ENCODE measurements at places on chromosomes 2 and 18. TPM values are rescaled to one million over a fixed set of nuclear protein-coding genes. Genes with fewer than 3 reads are reported as not detected.

- no peak overlapping the region for H3K4me3 ChIP-seq
- no peaks in the 10 kb centered on the region for H3K27me3 ChIP-seq
- no peak for DNase-seq
- no peak overlapping the region for H3K27ac ChIP-seq
- H3K4me1 ChIP-seq: no peaks in the 10 kb centered on the region
These were observed 116.9 kb downstream of the C1D start for GRCh38 chr2:67945940-67946339.

DNA sequence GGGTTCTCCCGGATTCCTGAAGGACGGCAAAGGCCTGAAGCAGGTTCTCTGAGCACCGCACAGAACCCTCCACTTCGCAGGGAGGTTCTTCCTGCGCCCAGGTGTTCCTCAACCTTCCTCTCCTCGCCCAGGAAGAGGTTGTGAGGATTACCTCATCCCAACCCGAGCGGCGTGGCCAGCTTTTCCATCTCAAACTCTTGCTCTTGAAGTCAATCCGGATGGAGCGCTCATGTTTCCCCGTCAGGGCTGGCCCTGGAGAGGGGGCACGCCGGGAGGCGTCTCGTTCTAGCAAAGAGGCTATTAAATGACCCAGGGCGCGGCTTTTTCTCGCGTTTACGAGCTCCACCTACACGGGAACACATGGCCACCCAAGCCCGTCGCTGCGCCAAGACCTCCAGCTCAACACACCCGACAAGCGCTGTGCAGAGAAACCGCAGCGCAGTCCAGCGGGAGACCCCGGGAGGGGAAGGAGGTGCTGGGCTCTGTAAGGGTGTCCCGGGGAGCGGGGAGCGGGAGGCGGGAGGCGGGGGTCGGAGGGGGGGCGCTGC lies 540 bp upstream of the RAB10 start:
- peaks cover 13% of the 10 kb centered on the region for H3K36me3 ChIP-seq
- peaks cover 36% of the 10 kb centered on the region for H3K4me1 ChIP-seq
- H3K27me3 ChIP-seq: no peaks in the 10 kb centered on the region
- peak overlapping the region; percentile 96 for H3K27ac ChIP-seq
- peak overlapping the region; percentile 82 for H3K4me3 ChIP-seq

DNA sequence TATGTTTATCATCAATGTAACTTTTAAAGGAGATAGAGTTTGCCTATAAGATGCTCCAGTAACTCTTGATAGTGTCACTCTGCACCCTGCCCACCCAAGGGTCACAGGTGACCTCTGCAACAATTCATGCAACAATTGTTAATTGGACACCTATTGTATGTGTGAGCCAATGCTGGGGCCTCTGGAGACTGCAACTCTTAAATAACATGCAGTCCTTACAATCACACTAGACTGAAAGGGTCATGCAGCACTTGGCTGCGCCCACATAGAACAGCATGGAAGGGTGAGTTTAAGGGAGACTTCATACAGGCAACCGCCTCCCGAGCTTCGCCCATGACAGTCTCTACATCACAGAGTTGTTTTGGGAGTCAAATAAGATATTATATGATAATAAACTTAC lies 137.1 kb upstream of the TWIST2 start:
- H3K36me3 ChIP-seq: no peaks in the 10 kb centered on the region
- H3K4me1 ChIP-seq: no peaks in the 10 kb centered on the region
- H3K27me3 ChIP-seq: no peaks in the 10 kb centered on the region
- H3K27ac ChIP-seq: no peak overlapping the region

DNA sequence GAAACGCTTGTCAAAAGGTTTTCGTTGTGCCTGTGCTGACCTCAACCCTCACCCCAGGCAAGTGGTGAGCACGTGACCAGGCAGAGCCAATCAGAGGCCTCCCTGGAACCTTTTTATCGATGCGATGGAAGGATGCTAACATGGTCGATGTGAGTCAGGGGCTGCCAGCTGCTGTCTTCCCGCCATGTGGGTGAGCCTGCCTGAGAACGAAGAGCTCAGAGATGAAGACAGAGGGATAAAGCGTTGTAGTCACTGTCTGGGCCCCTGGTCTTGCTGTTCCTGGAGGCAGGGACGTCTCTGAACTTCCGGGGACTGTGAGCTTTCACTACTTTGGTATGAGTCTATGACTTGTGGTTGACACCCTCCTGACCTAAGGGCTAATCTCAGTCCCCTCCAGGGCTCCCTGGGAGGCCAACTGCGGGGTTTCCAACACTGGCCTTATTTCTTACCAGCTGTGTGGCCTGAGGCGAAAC lies 18.6 kb downstream of the DNMT3A start:
- no peaks in the 10 kb centered on the region for H3K27me3 ChIP-seq
- H3K4me3 ChIP-seq: peak overlapping the region; percentile 50
- H3K4me1 ChIP-seq: no peaks in the 10 kb centered on the region

DNA sequence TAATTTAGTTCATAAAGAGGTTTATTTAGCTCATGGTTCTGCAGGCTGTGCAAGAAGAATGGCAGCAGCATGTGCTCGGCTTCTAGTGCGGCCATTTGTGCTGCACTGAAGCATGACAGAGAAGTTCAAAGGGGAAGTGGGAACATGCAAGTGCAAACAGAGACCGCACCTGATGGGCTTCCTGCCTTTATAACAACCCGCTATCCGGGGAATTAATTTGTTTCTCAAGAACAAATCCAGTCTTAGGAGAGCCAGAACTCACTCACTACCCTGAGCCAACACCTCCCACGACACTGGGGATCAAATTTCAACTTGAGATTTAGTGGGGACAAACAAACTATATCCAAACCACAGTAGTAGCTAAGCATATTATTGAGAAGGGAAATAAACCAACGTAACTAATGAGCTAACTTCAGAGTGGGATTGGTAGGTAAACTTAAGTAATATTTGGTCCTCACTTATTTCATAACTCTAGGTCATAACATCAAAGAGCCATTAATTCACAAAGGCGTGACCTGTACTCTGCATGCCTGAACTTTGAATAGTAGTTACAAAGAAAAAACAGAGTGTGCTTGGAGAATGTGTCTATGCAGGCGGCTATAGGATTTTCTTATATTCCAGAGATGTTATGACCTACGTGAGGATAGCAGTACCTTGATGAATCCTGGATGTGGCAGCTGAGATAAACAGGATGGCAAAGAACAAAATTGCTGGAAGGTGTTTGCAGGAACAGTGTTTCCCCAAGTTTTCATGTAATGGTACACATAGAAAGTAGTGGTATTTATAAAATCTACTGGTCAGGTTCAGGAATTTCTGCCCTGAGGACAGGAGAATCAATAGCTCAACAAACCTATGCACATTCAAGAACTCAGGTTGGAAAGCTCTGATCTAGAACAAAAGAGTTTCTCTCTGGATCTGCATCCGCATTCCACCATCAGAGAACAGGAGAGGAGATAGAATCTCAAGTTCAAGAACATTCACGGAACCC lies 845.9 kb upstream of the ID2 start:
- H3K4me1 ChIP-seq: peaks cover 10% of the 10 kb centered on the region
- H3K36me3 ChIP-seq: no peaks in the 10 kb centered on the region
- DNase-seq: no peak
- H3K4me3 ChIP-seq: no peak overlapping the region

Gene SKA1
- 1.6 TPM for polyA plus RNA-seq

Gene ANKRD29
- polyA plus RNA-seq: 4.1 TPM

Gene GAL3ST2
- polyA plus RNA-seq: not detected

Data from spleen (tissue), 13 donors.